Endothelial cell of umbilical vein (primary cell): ENCODE measurements at places on chromosomes 1 and 21. TPM values are rescaled to one million over a fixed set of nuclear protein-coding genes. Genes with fewer than 3 reads are reported as not detected.

GRCh38 chr1:200866116-200866515 lies 6.7 kb upstream of the GPR25 start:
- H3K27ac ChIP-seq = no peak overlapping the region
- H3K27me3 ChIP-seq = peaks cover 7% of the 10 kb centered on the region
- no peaks in the 10 kb centered on the region for H3K4me1 ChIP-seq
- no peak for DNase-seq
- peaks cover 4% of the 10 kb centered on the region for H3K36me3 ChIP-seq

- no peak for DNase-seq
- no peaks in the 10 kb centered on the region for H3K36me3 ChIP-seq
- H3K27ac ChIP-seq = no peak overlapping the region
- no peaks in the 10 kb centered on the region for H3K4me1 ChIP-seq
- no peak overlapping the region for H3K4me3 ChIP-seq
- peaks cover 24% of the 10 kb centered on the region for H3K27me3 ChIP-seq
Observed at GRCh38 chr1:205500240-205501233, 3.9 kb upstream of the CDK18 start.

- no peak overlapping the region for H3K27ac ChIP-seq
Observed at GRCh38 chr1:23211955-23212354, 5.3 kb downstream of the HTR1D start.

DNA sequence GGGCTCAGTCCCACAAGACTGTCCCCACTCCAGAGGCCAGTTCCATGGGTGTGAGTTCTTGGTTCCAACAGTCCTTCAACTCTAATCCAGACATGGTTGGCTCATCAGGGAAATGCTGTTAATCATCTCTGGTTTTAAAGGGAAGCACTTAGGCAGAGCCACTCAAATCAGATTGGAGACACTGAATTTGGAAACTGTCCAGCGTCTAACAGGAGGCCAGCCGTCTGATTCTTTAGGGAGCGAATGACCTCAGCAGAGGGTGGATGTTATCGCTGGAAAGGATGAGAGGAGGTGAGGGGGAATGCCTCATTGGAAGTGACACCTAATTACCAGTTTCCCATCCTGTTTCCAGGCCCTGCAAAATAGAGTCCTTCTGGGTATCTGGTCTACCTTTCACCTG lies 22.8 kb upstream of the LRRC38 start:
- no peak overlapping the region for H3K4me3 ChIP-seq
- no peaks in the 10 kb centered on the region for H3K36me3 ChIP-seq
- H3K27me3 ChIP-seq = no peaks in the 10 kb centered on the region
- H3K4me1 ChIP-seq = no peaks in the 10 kb centered on the region
- H3K27ac ChIP-seq = no peak overlapping the region

- H3K36me3 ChIP-seq = peaks cover 5% of the 10 kb centered on the region
- no peaks in the 10 kb centered on the region for H3K27me3 ChIP-seq
- DNase-seq = no peak
- no peak overlapping the region for H3K27ac ChIP-seq
- H3K4me3 ChIP-seq = no peak overlapping the region
- peaks cover 11% of the 10 kb centered on the region for H3K4me1 ChIP-seq
Observed at GRCh38 chr1:193210996-193211395, 24.6 kb upstream of the B3GALT2 start.

DNA sequence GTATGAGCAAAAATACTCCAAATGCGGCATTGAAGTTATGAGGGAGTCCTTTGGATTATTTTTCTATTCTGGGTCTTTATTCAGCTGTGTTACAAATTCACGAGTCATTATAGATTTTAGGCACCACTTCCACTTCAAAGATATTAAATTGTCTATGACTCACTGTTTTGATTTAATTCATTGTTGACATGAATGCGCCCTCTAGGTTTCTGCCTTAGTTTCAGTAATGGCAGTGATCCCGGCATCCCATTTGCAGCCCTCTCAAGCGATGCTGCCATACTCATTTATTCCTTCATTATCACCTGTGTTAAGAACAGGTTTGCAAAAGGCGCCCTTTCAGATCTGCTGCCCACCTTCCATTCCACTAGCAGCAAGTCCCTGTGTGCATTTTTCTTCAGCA lies 14.0 kb downstream of the RSPO1 start:
- H3K27ac ChIP-seq = no peak overlapping the region
- DNase-seq = no peak
- H3K4me1 ChIP-seq = no peaks in the 10 kb centered on the region
- H3K36me3 ChIP-seq = no peaks in the 10 kb centered on the region
- H3K27me3 ChIP-seq = no peaks in the 10 kb centered on the region
- no peak overlapping the region for H3K4me3 ChIP-seq

DNA sequence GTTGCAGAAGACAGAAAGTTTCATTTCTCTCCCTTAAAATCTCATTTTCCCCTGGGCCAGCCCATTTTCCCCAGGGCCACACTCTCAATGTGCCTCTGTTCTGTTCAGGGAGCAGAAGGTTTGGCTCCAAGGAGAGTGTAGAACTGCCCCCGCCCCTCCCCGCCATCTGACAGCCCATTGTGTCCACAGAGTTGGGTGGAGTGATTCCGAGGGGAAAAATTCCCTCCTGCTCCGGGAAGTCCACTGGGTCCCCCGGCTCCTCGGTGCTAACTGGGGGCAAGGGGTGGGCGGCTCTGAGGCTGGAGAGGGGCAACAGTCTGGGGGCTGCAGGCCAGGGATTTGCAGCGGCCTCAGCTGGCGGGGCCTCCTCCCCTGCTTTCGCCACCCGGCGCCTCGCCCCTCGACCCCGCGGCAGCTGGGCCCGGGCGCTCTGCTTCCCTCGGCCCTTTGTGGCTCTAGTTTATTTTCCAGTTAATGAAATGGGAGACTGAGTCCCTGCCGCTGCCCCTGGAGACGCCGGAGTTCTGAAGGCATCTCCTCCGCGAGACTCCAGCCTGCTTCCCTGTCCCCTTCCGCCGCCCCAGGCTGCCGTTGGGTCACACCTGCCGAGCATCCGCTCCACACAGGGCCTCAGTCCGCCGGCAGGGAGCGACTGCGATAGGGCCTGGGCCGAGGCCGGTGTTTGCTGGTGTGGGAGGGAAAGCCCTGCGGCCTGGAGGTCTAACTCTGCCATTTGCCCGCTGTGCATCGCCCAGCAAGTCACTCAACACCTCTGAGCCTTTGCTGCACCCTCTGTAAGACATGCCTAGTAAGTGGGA lies 14.7 kb upstream of the KIRREL1 start:
- no peak for DNase-seq
- no peaks in the 10 kb centered on the region for H3K36me3 ChIP-seq
- no peak overlapping the region for H3K4me3 ChIP-seq

ETNK2 gene
- polyA plus RNA-seq = 27.5 and 32.9 TPM in 2 replicates

SLC2A5 gene
- not detected in 2 replicates for polyA plus RNA-seq

CFH gene
- polyA plus RNA-seq = 17.4 and 20.7 TPM in 2 replicates

XKR8 gene
- 13.1 and 15.2 TPM in 2 replicates for polyA plus RNA-seq

RAB7B gene
- 0.15 and 0.51 TPM in 2 replicates for polyA plus RNA-seq

NOC2L gene
- polyA plus RNA-seq = 50.7 and 55.3 TPM in 2 replicates
